ENCODE measurements at places on chromosomes 5 and 9.

DNA sequence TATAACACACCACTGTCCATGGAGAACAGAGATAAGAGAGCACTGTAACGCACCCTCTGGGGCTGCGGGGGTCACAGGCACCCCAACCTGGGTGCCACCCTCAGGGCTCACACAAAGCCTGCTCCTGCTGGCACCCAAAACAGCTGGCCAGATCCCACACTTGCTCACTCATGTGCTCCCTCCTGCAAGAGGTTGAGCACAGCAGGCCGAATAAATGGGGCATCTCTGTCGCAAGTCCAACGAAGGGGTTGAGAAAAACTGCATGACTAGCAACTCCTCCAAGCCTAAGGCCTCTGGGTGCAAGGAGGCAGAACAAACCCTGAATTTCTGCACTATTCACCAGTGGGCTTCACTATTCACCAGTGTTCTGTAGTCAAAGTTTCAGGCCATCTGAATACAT is 80.3 kb downstream of the SECISBP2 start:
- no peak for DNase-seq

GRCh38 chr5:128539038-128539429 is 989 bp upstream of the FBN2 start:
- no peak for DNase-seq

DNA sequence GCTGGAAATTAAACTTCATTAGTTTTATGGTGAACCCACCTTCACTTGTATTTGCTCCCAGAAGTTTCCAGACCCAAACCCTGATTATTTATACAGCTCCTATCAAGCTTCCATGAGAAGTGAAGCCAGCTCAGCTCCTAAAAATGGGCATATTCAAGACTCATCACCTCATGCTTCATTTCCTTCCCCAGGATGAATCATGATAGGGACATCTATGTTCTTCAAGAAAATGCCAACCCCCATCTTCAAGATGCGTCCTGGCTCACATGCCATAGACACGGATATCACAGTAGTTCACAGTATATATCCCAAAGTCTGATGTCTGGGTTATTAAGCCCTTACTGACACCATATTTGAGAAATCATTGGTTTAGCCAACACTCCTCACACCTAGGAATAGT is 217.6 kb downstream of the NPR3 start:
- DNase-seq = no peak

- no peak for DNase-seq
Observed at GRCh38 chr5:176806137-176806536, 4.2 kb upstream of the UNC5A start.

DNA sequence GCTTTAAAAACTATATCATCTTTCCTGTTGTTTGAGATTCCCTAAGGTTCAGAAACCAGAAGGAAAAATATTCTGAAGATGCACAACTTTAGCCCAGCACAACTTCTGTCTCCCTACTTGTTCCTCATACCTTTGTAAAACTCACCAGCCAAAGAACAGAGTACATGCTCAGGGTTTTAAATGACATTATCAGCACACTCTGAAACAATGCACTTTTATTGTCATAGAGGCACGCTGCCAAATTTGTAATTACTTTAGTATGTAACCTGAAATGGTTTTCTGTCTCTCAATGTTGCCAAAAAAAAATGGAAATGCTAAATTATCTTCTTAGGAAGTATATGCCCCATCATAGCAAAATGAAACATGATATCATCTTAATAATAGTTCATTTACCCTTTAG is 383.6 kb upstream of the CDH6 start:
- no peak for DNase-seq

GRCh38 chr9:131394464-131395156 is 724 bp downstream of the PRRC2B start:
- DNase-seq = no peak

- DNase-seq = no peak
Observed at GRCh38 chr9:109519366-109519765, 21.3 kb upstream of the PTPN3 start.

GRCh38 chr5:156534085-156534484 is 207.1 kb downstream of the SGCD start:
- DNase-seq = no peak

DNA sequence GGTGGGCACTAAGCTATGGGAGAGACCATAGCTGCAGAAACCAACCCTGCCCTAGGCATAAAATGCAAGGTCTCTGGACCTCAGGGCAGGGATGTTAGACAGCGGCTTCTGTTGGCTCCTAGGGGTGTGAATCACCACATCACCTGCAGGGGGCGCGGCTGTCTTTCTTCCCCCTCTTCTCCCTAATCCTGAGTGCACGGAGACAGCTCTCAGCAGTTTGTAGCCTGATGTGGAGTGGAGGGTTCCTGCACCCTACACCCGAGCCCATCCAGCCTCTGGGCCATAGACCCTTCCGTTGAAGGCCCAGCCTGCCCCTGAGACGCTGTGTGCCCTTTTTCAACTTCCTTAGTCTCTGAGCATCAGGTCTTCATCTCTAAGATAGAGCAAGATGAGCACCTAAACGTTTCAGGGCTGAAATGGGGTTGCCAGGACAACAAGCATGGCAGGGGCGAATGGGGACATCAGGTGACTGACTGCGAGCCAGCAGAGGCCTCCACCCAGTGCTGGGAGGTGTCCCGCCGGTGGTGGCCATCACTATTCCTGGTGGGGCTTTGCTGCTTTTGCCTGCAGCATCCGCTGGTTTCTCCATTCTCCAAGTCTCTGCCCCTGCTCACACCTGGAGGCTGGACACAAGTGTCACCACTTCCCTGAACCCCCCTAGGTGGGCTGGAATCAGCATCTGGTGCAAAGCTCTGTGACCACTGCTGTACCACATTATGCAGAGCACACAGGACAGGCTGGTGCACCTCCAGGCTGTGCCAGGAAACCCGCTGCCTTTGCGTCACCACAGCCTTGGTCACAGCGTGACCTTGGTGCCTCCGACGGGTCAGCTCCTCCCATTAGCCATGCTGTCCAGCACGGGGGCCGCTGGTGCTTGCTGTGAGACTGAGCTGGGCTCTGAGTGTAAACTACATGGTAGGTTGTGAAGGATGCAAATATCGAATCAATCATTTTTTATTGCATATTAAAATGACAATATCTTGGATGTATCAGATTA is 2.5 kb upstream of the SEC16A start:
- peak; percentile 74 for DNase-seq

DNA sequence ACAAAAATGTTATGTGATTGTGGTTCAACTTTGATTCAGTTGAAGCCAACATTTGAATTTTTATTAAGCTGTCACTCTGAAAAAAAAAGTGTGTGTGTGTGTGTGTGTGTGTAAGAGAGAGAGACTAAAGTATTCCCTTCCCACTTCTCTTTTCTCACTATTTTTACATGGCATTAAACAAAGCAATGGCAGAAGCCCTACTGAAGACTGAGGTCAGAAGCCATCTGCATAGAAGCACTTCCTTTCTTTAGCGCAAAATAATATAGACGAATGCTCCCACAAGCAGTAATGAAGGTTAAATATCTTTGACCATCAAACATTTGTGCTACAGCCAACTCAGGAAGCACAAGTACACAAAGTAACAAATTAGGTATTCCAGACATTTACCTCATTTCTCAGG is 540.5 kb downstream of the KCTD16 start:
- DNase-seq = no peak

- DNase-seq = no peak
Observed at GRCh38 chr9:126417043-126417442, 90.4 kb downstream of the MVB12B start.

DNA sequence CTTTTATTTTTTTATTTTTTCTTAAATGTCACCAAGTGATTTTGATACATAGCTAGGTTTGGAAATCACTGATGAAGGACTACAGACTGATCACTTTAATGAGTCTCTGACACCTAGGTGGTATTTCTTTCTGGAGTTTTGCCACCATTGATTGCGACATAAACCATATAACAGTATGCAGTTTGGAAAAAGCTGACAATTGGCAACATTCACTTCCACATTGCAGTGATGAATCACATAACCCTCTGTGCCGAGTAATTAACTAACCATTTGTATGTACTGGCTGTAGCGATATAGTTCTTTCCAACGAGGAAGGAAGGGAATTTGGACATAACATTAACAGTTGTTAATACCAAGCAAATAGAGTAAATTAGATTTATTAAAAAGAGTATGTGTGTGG is 222.9 kb upstream of the EFNA5 start:
- DNase-seq = no peak

DNA sequence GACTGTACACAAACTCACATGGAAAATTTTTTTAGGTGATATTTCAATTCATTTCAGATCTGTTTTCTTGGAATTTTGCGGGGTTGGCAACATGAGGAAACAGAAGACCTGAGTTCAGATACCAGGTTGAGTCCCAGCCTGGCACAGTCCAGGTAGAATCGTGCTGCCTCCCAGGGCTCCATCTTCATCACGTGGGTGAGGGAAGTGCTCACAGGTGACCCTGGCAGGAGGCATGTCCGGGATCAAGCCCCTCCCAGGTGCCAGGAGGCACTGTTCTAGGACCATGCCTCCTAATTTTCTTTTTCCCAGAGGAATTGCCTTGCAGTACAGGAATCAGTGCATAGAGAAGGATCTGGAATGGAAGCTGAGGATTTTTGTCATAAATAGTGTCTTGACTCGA is 318.3 kb upstream of the IRX4 start:
- no peak for DNase-seq

DNA sequence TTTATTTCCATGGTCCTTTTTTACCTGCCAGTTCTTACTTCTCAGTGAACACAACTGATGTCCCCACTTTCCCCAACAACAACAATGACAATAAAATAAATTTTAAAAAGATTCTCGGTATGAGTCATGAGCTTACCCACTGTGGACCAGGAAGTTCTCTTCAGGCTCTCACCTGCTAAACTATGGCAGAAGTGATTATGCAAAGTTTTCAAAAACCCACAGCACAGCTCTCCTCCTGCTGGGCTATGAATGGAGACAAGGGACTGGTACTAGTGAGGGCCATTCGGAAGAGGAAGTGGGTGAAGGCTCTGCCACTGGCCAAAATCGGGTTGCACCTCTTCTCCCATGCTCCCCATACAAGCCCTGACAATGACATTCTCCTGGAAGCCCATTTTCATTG is 429.4 kb downstream of the PIK3R1 start:
- no peak for DNase-seq

- no peak for DNase-seq
Observed at GRCh38 chr9:33157960-33158842, 8.9 kb downstream of the B4GALT1 start.

GRCh38 chr5:165360784-165361542 is 1855.5 kb downstream of the MAT2B start:
- no peak for DNase-seq

- no peak for DNase-seq
Observed at GRCh38 chr5:159021901-159022556, 77.7 kb downstream of the EBF1 start.

- DNase-seq = no peak
Observed at GRCh38 chr5:81525690-81526089, 131.8 kb upstream of the ACOT12 start.

- DNase-seq = no peak
Observed at GRCh38 chr9:2771087-2771486, 53.8 kb downstream of the KCNV2 start.

DNA sequence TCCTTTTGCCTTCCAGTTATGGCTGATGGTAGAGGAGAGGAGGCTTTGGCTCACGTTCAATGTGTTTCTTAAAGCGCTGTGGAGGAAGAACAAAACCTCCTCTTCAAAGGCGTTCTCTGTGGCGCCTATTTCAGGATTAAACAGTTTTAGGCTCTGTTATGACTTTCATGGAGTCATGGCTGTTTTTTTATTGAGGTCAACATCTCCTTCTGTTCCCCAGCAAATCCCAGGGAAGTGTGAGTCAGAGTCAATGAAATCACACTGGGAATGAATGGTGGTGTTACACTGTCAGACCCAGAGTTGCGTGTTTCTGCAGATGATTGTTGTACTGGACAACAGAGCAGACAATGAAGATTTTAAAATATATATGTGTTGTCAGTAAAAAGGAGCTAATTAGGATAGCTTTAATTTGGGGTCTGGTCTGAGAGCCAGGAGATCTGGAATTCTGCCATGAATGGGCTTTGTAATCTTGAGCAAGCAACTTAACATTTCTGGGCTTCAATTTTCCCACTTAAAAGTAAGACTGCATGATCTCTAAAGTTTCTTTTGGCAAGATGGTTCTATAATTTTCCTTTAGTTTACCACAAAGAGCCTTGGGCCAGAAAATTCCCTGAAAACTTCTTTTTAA is 240.7 kb downstream of the CSNK1G3 start:
- no peak for DNase-seq
